IPS DF 6.9 (cell line): ENCODE measurements at places on chromosomes 12 and 14.

- no peak for DNase-seq
These were observed 11.3 kb downstream of the CACNA1C start for GRCh38 chr12:2064071-2064507.

GRCh38 chr12:24252602-24253001 lies 303.1 kb upstream of the SOX5 start:
- no peak for DNase-seq

DNA sequence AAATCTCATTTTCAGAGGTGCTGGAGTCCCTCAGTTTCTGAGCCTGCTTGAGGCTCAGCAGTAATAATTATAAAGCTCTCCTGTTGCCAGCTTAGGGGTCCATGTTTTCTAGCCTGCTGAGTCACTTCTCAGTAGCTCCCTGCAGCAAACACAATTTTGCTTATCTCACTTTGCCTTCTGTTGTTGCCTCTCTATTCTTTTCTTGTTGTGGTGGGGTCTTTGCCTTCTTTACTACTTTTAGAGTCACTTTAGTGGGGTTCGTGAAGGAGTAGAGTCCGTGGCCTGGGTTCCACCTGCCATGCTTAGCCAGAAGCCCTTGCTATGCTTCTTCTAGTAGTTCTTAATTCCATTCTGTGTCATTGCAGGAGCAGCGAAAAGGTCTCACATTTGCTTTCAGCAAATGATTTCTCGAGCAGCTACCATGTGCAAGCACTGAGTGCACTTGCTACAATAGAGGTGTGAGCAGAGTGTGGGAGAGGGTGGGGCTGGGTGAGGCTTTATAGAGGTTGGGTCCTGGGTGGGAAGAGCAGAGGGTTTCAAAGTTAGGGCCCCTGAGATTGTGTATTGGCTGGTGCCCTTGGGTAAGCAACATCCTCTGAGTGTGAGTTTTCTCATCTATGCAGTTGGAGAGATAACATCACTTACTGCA lies 114.3 kb downstream of the ADCK1 start:
- DNase-seq: no peak

DNA sequence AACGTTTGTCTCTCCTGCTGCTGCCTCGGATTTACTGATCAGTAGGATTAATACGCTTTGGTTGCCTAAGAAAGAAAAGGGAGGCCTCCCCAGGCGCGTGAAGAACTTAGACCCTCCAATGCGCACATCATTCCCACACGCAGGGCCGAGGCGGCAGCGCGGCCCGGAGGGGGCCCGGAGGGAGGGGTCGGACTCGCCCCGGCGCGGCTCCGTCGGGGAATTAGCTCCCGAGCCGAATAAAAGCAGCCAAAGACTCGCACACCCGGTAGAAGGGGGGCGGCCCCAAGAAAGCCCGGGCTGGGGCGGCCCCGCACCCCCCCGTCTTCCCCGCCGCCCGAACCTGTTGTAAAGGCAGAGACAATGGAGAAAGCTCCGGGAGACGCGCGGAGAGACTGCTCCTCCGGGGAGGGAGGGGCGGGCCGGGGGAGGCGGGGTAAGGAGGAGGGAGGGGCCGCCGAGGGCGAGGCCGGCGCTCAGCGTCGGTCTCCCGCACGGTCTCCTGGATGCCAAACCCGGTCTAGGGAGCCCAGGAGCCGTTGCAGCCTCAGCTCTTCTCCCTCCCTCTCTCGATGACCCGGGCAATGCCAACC lies at the start of gene NELL2:
NELL2 (minus strand) TSS at position 362 of the 590 bp plus-strand sequence. CDS start 446 bp downstream, outside the sequence.
- peak; percentile 61 for DNase-seq

DNA sequence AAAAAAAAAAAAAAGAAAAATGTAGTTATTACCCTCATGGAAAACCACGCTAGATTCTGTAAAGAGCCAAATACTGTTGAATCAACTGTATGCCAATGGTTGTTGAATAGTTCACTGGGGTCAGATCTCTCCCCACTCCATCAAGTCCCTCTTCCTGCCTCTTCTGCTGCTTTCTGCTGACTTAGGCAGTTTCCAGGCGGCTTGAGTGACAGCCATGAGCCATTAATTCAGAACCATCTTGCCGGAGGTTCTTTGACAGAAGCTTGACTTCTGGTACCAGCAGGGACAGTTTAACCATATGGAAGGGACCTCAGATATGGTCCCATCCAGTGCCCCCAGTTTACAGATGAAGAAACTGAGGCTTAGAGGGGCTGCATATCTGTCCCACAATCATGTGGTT lies 34.5 kb downstream of the TSPAN11 start:
- DNase-seq: no peak

GRCh38 chr14:53956427-53957201 lies at the start of gene BMP4:
Gene BMP4 (minus strand): TSS chr14:53956825. CDS start chr14:53952222, 4,603 bp downstream.
- DNase-seq: no peak

DNA sequence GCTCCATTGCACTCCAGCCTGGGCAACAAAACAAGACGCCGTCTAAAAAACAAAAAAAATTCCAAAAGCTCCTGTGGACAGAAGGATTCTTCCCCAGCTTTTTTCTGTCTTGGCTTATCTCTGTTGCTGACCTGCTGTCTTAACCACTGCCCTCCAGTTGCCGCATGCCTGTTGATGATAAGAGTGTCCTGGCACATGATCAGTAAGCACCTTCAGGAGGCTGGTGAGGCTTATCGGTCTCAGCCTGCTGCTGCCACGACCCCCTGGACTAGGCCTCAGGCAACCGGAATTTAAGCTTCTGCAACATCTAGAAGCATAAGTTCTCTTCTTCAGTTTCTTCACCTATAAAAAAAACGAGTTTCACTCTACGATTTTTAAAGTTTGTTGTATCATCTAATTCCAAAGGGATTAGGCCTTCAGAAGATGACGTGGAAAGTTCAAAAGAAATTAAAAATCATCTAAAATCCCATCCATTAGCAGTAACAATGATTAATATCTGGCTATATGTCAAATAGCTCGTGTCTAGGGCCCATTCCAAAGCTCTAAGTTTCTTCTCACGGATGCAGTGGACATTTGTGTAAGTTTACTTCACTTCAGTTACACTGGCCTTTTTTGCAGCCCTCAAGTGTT lies 46.4 kb downstream of the RESF1 start:
- no peak for DNase-seq

DNA sequence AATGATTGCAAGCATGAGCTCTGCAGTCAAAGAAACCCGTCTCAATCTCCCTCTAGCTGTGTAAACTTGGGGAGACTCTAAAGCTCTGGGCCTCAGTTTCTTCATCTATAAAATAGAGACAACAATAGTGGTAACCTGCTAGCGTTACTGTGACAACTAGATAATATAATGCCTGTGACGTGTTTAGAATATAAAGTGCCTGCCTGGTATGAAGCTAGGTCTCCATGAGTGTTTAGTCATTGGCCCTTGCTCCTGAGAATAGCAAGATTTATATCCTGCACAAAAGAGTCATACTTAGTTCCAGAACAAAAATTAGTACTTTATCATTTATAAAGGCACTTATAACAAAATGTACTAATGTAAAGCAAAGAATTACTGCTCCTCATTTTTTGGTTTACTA lies 8.8 kb upstream of the DCP1B start:
- no peak for DNase-seq

- DNase-seq: no peak
These were observed 25.5 kb upstream of the RASSF8 start for GRCh38 chr12:25932971-25933370.

DNA sequence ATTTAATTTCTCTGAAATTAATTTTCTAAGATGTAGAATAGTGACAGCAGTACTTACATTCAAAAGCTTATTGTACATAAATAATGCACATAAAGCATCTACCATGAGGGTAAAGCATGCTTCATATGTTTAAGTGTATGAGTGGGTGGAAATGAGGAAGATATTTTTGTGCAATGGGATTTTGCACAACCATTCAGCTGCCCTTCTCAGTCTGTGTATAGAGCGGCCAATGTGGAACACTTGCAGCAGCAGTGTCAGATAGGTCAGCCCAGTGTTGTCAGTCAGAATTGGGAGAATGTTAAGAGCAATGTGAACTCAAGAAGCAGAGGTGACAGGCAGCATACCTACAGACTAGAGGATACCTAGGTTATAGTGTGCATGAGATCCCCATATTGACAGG lies 72.5 kb upstream of the ATP2B1 start:
- DNase-seq: no peak

- no peak for DNase-seq
These were observed 27.2 kb upstream of the GPR132 start for GRCh38 chr14:105092171-105093037.

DNA sequence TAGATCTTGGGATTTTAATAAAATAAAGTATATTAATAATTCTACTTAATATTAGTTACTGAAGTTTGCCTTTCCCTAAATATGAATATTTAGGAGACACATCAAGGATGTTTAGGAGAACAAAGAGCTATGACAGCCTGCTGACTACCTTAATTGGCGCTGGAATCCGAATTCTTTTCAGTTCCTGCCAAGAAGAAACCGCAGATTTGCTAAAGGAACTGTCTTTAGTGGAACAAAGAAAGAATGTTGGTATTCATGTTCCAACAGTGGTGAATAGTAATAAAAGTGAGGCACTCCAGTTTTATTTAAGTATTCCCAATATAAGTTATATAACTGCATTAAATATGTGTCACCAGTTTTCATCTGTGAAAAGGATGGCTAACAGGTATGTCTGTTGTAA lies 54.5 kb downstream of the MIS18BP1 start:
- no peak for DNase-seq

DNA sequence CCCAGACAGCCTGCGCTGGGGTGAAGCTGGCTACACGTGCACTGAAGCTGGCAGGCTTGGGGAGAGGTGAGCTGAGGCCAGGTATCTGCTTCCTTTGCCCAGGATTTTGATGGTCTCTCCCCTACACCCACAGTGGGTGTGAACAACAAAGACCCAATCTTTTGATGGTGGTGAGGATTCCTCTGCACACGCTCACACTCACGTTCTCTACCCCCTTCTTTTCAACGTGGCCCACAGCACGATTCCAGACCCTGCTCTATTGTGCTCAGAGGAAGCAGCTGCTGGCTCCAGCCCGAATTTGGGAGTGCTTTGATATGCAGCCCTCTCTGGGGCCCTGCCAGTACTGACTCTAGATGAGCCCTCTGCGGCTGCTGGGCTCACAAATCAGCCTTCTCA lies 4.9 kb downstream of the CD9 start:
- DNase-seq: no peak

- DNase-seq: no peak
These were observed 43.3 kb downstream of the ARMH4 start for GRCh38 chr14:58108717-58109116.

DNA sequence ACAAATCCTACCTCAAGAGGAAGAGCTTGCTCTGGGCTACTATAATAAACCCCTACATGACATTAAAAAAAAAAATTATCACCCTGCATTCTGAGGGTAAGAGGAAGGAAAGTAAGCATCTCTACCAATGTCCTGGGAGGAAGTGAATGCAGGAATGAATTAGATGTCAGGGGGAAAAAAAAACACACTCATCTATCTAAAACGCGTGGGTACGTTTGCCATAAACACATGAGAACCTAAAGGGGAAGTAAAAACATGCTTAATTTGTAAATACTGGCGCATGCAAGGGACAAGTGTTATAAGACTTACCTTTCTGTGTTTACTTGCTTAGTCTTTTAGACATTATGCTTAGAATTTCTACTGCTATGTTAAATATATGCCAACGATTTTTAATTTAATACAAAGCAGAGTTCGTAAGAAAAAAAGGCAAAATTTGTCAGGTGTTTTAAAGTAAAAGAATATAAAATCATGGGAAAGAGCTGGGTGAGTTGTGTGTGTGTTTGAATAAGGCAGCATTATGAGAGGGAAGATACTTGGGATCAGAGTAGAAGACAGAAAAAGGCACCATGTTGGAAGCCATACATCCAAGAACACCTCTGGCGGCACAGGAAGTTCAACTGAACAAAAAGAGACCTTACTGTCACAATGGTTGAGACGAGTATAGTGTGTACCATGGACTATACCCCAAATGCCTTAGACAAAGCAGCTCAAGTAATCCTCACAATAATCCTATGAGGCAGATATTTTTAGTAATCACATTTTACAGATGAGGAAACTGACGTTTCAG lies 1.5 kb downstream of the TMED8 start:
- no peak for DNase-seq
